ENCODE measurements at places on chromosomes 7 and 10.

DNA sequence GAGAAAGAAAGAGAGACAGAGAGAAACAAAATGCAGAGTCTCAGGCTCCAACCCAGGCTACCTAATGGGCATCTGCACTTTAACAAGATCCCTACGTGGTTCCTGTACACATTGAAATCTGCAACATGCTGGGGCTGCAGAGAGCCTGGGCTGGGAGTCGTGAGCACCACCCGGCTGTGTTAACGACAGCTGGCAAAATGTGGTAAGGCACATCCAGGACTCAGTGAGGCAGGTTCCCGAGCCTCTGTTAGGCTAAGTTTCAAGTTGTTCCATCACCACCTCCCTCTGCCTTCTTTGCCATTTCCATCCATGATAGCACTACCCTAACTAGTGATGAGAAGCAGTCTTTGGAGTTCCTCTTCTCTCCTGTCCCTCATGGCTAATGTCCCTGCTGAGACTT lies 1.4 kb downstream of the AKR1B10 start:
- no peak for DNase-seq

DNA sequence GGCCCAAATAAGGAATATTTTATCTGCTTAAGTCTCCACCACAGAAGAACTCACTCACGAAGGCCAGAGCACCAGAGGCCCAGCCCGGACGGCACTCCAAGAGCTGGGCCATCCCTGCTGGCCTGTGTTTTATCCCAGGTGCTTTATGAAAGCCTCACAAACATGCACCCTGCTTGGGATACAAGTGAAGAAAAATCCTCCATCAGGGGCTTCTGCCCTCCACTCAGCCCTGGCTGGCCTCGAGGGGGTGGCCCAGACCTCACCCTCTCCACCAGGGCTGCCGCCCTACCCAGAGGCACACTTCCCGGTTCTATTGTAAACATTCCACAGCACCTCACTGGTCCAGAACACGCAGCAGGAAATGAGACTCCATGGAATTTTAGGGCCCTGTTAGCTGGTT lies 19.8 kb upstream of the DNAAF5 start:
- DNase-seq = no peak

DNA sequence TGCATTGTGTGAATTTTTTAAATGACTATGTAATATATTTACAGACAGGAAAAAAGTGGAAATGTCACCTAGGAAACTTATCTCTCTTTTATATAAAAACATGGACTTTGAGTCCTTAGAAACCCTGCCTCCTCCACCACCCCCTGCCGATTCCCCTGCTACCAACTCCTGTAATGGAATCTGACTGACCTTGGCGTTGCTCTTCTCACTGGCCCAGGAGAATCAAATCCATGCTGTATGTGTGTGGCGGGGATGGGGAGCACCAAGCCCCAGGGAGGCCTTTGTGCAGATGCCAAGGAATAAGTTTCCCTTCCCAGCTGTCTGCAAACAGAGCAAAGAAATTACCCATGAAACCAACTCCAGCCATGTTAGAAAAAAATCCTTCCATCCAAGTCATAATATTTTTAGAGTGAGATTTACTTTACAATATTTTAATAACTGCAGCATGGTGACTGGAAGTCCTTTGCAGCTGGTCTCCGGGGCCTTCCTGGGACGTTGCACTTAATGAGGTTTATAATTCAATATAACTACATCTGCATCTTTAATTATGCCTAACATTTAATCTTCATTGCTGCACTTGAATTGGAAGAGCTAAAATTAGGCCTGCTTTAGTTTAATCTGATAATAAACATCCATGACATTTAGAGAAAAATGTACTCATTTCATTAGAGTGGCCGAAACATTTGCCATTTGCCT lies 111.4 kb upstream of the CACUL1 start:
- no peak for DNase-seq

GRCh38 chr10:43981232-43981631 lies 332.6 kb upstream of the ZNF32 start:
- no peak for DNase-seq

DNA sequence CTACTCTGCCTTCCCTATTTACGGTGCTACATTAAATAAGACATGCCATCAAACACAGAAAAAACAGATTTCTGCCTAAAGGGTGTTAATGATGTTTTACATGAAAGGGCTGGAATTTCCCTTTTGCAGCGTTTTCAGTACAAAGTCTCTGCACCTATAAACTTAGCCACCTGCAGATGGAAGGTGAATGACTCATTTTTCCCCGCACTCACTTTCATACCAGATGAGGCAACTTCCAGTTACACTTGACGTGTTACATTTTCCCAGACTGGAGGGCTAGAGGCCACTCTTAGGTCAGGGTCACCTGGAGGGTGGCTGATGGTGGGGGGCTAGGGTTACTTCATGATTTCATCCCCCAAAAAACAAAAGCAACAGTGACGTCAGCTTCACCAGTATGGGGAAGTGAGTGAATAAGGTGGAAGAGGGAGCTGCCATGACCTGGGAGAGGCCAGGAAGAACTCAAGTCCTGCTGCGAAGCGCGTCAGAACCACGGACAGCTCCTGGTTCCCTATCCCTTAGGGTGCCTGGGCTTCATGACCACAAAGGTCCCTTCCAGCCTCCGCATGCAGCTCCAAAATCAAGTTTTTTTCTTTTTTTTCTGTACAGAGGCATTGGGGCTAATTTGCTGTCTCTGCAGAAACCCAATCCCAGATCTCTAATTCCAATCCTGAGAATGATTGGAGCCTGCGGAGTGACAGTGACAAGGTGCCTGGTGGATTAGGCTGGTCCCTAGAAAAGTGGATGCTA lies 94.0 kb downstream of the ADARB2 start:
- no peak for DNase-seq

GRCh38 chr7:120467676-120468075 lies 194.7 kb downstream of the KCND2 start:
- DNase-seq = no peak

GRCh38 chr7:80100254-80100653 lies 34.4 kb upstream of the GNAI1 start:
- DNase-seq = no peak
